ENCODE measurements at places on chromosomes 1 and 21.

DNA sequence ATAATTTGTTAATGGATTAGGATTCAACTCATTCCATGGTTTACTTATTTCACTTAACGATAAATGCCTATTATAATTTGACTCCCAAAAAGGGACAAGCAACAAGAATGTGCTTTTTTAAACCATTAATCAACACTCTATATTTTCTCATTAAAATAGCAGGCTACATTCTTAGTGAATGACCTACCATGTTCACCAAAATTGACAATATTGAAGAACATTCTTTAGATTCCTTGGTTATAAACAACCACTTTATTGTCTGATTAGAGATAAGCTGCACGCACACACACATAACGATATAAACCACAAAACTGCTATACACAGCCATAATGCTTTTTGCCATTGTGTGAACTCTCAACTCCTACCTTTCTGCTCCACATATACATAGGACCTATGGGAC, 75.4 kb upstream of the LRRC7 start:
- no peak for DNase-seq

DNA sequence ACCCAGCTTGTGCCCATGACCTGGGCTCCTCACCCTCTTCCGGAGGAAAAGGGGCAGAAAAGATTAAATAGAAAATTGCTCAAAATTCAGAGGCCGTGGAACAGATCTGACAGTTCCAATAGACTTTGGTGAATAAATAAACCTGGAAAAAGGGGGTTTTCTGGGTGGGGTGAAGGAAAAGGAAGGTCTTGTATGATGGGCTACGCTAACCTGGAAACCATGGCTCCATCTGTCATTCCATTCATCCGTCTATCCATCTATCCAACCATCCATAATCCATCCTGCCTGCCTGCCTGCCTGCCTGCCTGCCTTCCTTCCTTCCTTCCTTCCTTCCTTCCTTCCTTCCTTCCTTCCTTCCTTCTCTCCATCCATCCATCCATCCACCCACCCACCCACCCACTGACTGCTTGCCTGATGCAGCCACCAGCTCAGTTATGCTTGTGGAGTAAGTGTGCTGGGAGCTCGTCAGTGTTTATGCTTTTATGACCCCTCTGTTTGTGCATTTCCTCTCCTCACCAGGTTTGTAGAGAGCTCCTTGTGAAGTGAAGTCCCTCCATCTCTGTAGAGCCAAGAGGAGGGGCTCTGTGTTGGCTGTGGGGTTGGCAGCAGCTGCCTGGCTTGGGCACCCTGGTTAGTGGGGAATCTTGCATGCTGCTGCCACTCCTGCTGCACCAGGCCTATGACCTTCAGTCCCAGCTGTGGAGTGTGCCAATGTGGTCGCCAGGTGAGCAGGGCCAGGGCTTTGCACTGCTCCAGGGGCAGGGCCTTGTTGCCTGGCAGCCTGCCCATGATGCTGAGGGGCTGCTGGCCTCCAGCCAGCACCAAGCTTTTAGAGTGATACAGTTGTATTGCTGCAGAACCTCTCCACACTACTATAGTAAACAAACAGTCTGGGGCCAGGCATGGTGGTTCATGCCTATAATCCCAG, 16.0 kb upstream of the POU3F1 start:
- DNase-seq = no peak

DNA sequence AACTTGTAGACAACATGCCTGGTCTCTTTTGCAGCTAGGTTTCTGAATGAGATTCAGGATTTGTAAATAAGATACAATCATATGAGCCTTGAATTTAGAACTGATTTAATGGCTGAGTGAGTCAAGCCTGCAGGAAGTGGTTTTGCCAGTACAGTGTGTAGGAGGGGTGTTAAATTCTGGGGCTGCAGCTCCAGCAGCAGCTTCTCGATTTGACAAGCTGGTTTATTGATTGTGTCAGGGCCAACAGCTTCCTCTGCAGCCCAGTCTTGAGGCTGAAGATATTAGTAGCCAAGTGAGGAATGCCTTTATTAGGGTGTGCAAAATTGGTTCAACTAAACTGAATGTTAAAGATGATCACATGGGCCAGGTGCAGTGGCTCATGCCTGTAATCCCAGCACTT, 11.5 kb upstream of the PLA2G5 start:
- DNase-seq = no peak

DNA sequence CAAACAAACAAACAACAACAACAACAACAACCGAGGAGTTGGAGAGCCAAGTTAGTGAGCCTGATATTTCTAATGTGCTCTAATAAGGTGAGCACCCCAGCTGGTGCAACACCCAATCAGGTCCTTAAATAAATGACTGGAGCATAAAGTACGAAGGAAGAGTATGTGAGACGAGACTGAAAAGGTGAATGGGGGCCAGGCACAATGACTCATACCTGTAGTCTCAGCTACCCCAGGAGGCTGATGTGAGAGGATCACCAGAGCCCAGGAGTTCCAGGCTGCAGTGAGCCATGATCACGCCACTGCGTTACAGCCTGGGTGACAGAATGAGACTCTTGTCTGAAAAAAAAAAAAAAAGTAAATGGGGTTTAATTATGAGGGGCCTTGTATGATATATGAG, 152.0 kb upstream of the ZRANB2 start:
- no peak for DNase-seq

GRCh38 chr1:181676269-181676668, 193.0 kb downstream of the CACNA1E start:
- no peak for DNase-seq

DNA sequence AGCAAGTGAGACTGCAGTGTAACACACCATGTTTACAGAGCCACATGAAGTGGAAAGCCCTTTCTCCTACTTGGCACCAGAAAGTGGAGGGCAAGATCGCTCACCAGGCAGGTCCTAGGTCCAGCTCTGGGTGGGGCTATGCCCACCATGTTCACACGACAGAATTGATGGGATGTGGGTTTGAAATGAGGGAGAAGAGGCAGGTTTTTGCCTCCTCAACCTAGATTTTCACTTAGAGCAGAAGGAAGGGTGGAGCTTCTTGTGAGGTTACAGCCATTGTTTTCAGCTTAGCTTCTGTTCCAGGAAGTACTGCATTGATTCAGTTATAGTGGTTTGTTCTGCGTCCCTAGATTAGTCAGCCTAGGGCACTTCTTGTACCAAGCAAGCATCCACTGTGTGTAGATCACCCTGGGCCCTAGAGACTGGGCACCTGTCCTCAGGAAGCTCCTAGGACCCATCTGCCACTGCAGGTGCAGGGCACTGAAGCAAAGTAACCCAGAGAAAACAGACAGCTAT, 2.3 kb downstream of the CD53 start:
- no peak for DNase-seq

GRCh38 chr1:147620543-147620942, 49.8 kb downstream of the ACP6 start:
- DNase-seq = no peak

DNA sequence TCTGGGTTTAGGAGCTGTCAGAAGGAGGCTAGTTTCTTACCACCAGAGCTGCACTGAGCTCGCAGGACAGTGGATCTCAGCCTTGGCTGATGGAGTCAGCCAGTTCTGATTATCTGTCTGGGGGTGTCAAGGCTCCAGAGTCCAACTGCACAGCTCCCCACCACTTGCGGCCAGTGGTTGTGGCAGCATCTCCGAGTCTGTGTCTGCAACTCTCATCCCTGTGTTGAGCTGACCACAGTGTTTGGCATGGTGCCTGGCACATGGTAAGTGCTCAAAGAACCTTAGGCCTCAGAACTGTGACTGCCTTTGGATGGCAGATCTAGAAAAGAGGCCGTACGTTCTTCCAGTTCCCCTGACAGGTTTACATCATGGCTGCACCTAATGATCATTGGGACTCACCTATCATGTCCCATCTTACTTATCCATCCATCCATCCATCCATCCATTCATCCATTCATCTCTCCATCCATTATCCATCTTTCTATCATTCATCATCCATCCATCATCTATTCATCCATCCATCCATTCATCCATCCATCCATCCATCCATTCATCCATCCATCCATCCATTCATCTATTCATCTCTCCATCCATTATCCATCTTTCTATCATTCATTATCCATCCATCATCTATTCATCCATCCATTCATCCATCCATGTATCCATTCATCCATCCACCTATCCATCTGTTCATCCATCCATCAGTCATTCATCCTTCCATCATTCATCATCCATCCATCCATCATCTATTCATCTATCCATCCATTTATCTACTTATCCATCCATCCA, 114.5 kb downstream of the CRYAA start:
- DNase-seq = no peak

DNA sequence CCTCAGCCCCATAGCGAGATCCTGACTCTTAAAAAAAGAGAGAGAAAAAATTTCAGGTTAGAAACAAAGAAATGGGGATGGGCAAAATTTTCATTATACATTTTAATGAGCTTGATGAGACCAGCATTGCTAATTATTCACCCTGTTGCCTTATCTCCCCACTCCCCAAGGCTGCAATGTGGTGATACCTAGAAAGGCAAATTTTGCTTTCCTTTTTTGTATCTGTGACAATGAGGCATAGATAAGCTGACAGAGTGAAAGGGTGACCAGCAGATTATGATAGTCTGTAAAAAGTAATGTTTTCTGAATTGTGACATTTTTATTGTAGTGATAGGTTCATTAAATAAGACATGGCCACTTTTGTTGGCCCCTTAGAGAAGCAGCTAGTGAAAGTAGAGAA, 12.9 kb downstream of the SRRM1 start:
- DNase-seq = no peak

GRCh38 chr1:232344791-232345399, 285.0 kb downstream of the SIPA1L2 start:
- no peak for DNase-seq

DNA sequence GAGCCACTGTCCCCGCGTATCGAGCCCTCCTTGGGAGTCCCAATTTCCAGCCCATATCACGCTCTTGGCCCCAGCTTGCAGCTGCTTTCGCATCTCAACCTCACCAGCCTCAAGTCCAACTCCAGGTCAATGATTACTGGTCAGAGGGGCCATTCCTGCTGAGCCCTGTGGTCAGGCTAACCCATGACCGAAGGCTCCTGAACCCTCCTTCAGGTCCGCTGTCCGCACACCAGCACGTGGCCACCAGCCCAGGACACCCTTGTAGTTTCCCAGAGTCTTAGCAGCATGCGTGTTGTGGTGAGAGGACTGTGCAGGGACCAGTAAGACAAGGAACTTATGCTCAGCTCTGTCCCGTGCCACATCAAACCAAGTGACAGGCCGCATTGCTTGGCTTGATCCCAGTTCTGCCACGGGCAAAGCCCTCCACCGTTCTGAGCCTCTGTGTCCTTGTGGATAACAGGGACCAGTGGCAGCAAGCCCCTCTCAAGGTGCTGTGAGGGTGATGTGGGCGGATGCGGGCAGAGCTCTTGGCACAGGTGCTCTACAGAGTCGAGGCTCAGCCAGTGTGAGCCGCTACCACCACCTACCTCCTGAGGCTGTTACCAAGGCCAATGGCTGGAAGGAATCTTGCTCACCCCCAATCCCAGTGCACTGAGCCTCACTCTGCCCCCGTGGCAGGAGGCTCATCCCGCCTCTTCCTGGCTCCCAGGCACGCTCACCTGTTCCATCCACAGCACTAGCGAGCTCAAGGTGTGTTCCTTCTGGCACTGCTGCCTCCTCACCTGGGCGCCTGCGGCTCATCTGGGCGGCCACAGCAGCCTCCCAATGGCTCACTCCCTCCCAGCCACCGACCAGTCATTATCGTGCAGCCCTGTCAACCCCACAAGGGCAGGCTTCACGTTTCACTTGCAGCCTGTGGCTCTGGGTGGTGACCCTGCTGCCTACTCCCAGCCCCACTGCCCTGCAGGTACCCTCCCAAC, 20.4 kb downstream of the KRTAP10-1 start:
- DNase-seq = no peak

- no peak for DNase-seq
These were observed 775.0 kb downstream of the USP25 start for GRCh38 chr21:16504766-16505165.

DNA sequence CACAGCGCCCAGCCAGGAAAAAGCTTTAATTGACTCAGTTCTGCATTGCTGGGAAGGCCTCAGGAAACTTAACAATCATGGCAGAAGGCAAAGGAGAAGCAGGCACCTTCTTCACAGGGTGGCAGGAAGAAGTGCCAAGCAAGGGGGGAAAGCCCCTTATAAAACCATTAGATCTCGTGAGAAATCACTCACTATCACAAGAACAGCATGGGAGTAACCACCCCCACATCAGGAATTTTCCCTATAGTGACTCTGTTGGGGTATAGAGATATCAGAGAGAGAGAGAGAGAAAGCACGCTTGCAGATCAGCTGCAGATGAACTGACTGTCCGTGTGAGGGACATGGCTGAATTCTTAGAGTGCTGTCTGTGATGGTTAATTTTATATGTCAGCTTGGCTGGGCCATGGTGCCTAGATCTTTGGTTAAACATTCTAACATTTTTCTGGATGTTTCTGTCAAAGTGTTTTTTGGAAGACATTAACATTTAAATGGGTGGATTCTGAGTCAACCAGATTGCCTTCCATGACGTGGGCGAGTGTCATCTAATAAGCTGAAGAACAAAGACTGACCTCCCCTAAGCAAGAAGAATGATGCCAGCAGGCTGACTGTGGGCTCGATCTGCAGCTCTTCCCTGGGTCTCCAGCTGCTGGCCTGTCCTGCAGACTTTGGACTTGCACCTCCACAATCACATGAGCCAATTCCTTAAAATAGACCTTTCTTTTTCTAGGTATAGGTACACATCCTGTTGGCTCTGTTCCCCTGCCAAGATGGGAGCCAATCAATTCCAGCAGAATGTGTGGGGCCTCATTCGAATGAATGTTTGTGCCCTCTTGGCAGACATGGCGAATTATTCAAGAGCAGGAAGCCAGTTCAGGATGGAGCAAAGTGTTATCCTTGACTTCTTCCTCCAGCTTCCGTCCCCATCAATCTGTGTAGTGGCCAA, 21.4 kb upstream of the CPT2 start:
- no peak for DNase-seq

- DNase-seq = no peak
These were observed 125.2 kb upstream of the DSCAM start for GRCh38 chr21:40972151-40972550.
